ENCODE measurements at places on chromosomes 16 and 17. TPM values are rescaled to one million over a fixed set of nuclear protein-coding genes. Genes with fewer than 3 reads are reported as not detected.

- H3K4me1 ChIP-seq, result no peaks in the 10 kb centered on the region
- no peak for DNase-seq
- H3K27me3 ChIP-seq, result no peaks in the 10 kb centered on the region
- H3K27ac ChIP-seq, result no peak overlapping the region
Measured at GRCh38 chr17:69477204-69477902, 62.9 kb downstream of the MAP2K6 start.

The MYH3 gene
- 2.7 TPM for total RNA-seq

- H3K4me1 ChIP-seq, result peaks cover 52% of the 10 kb centered on the region
- DNase-seq, result no peak
- peaks cover 40% of the 10 kb centered on the region for H3K27me3 ChIP-seq
- no peak overlapping the region for H3K27ac ChIP-seq
Measured at GRCh38 chr16:977081-977701, 4.4 kb upstream of the SOX8 start.

GRCh38 chr16:50300942-50301625, 34.7 kb downstream of the ADCY7 start:
- no peak overlapping the region for H3K27ac ChIP-seq
- no peak overlapping the region for H3K4me3 ChIP-seq
- DNase-seq, result no peak
- H3K4me1 ChIP-seq, result no peaks in the 10 kb centered on the region
- no peaks in the 10 kb centered on the region for H3K27me3 ChIP-seq

The UMOD gene
- not detected for total RNA-seq
